ENCODE measurements at places on chromosomes 1 and 21.

- no peak for DNase-seq
These were observed 163.5 kb upstream of the LMO4 start for GRCh38 chr1:87165177-87165576.

- DNase-seq: no peak
These were observed 7.7 kb upstream of the CLIC4 start for GRCh38 chr1:24737368-24738117.

- no peak for DNase-seq
These were observed 378.9 kb downstream of the DUSP10 start for GRCh38 chr1:221363039-221363438.

- no peak for DNase-seq
These were observed 3.9 kb downstream of the OBSCN start for GRCh38 chr1:228211531-228212414.

- DNase-seq: no peak
These were observed 1099.5 kb downstream of the PLA2G4A start for GRCh38 chr1:187928288-187928687.

GRCh38 chr1:21362096-21362495 lies 71.8 kb upstream of the ECE1 start:
- no peak for DNase-seq

DNA sequence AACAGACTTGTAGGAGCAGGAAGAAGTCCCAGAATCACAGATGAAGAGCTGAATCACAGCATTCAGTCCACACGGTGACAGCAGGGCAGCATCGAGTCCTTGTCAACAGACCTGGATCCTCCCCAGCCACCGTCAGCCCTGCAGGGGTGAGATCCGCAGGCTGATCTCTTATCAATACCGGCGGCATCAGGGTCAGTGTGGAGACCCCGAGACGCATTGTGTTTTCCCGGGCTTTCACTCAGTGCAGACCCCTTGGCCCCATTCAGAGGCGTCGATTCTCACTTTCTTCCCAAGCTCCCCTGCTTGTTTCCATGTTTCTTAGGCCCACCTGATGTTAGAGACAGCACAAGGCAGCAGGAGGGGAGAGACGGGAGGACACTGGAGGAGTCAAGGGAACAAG lies 609.6 kb downstream of the PTPRU start:
- no peak for DNase-seq

DNA sequence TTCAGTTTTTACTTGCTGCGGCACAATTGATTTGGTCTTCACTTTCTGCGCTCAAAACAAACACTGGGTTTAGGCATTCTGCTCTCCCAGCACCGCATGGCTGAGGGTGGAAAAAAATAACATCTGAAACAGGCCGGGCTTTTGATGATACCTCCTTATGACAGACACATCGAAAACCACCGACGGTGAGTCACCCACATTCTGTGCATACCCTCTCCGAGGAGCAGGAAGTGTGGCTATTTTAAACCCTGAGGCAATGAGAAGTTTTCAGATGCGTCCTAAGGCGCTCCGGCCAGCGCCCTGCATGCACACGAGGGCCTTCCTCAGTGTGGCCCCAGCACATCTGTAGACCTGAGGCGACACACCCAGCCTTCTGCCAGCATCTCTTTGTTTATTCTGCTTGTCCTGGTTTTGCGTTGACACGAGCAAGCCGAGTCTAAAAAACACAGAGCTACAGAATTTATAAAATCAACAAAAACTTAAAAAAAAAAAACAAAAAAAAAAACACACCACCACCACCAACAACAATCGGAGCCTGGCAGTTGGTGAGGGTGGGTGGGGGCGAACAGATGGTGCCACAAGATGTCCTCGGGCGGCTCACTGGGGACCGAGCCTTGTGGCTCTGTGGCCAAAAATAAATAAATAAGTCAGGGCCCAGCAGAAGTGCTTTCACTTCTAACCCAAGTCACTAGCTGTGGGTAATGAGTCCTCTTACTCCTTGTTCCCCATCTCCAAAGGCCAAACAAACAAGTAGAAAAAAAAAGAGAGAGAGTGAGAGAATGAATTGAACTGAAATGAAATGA lies 162.6 kb upstream of the IRF2BP2 start:
- peak; percentile 92 for DNase-seq

GRCh38 chr1:58123051-58123450 lies 423.5 kb downstream of the OMA1 start:
- no peak for DNase-seq

- no peak for DNase-seq
These were observed 24.1 kb upstream of the TTF2 start for GRCh38 chr1:117036018-117036461.

DNA sequence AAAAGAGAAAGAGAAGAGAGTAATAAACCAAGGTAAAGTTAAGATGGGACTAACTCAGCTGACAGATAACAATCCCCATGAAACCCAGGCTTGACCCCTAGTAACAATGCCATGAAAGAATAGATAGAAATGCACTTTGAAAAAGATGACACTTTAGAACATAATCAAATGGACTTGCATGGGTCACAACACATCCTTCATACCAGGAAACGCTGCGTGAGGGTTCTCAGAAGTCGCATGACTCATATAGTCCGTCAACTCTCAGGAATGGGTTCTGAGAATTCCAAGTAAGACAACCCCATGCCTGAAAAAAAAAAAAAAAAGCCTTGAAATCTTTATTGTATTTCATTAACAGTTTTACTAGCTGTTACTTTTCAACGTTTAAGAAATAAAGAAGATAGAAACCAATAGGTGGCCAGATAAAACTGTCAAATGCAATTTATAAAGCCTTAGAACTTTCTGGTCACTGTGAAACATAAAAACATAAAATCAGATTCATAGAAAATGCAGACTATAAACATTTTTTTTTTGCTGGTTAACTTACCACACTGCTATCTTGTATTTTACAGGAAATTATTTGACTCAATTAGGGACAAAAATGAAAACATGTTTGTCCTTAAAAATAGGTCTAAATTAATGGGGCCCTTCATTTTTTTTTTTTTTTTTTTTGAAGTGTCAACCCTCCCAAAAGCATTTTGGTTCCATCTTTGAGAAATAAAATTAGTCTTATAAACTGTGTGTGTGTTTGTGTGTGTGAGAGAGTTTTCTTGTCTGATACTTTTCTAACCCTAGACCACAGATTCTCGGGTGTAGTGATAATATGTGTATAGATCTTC lies 202.1 kb downstream of the NCAM2 start:
- DNase-seq: peak; percentile 7

DNA sequence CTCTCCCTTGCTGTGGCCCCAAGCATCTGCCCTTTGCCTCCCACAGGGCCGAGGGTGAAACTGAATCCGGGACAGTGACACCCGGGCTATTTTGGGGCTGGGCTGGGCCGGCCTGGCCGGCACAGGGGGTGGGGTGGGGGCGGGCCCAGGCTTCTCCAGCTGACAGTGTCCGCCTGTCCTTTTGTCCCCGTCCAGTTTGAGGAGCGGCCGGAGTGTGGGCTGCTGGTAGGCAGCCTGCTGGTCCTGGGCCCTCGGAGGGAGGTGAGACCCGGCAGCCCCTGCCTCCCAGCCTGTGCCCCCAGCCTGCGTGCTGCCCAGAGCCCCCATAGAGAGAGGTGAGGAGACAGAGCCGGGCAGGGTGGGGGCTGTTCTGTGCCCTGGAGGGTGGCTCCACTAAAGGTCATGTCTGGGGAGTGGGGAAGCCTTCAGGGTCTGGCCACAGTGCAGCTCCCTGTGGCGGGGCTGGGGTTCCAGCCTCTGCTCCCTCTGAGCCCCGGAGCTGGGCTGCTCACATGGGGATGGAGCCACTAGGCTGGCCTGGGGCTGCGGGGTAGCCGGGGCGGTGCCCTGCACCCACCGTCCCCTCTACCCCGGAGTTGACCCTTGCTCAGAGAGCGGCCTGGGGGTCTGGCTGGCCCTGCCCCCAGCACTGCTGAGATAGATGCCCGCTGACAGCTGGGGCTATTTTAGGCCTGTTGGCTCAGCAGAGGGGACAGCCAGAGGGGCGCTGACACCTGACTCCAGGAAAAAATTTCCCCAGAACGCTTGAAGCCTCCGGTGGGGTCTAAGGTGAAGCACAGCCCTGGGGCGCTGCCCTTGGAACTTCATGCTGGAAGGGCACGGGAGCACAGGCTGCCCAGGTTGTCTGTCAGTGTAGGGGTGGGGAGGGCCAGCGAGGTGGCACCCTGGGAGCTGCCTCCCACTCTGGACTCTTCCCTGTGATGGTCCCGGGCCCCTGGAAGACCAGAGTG lies at the start of gene OBSCN:
TSS of gene OBSCN (plus strand) at position 194 of the 971 bp plus-strand sequence. CDS start 3,740 bp downstream, outside the sequence.
- no peak for DNase-seq

DNA sequence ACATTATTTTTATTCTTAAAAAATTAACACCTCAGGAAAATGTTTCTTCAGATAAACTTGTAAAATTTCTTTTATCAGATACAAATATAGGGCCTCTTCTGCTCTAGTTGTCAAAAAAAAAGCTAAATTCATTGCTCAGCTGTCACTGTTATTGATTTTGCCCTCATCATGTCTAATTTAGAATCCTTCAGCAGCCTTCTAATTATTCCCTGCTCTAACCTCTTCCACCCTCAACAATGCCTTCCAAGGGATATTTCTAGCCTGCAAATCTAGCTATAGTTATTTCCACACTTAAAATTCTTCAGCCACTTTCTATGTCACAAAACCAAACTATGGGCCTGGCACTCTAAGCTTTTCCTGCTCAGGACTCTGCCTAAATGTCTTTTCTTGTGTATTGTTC lies 25.2 kb downstream of the PDE4B start:
- DNase-seq: no peak

DNA sequence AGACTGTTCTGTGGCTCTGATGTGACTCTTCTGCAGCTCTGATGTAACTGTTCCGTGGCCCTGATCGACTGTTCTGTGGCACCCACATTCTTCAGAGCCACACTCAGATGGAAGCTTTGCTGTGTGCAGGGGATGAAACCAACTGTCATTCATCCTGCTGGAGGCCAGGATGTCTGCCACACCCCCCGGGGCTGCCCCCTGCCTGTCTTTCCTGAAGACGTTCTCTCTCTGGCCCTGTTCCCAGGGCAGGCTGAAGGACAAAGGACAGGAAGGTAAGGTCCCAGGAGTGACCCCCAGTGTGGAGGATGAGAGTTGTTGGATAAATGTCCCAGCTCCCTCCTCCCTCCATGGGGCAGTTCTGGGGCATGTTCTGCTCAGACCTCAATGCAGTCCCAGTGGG lies 29.4 kb upstream of the UMODL1 start:
- DNase-seq: no peak

- DNase-seq: peak; percentile 79
These were observed 50.9 kb downstream of the HTR6 start for GRCh38 chr1:19715334-19716203.

DNA sequence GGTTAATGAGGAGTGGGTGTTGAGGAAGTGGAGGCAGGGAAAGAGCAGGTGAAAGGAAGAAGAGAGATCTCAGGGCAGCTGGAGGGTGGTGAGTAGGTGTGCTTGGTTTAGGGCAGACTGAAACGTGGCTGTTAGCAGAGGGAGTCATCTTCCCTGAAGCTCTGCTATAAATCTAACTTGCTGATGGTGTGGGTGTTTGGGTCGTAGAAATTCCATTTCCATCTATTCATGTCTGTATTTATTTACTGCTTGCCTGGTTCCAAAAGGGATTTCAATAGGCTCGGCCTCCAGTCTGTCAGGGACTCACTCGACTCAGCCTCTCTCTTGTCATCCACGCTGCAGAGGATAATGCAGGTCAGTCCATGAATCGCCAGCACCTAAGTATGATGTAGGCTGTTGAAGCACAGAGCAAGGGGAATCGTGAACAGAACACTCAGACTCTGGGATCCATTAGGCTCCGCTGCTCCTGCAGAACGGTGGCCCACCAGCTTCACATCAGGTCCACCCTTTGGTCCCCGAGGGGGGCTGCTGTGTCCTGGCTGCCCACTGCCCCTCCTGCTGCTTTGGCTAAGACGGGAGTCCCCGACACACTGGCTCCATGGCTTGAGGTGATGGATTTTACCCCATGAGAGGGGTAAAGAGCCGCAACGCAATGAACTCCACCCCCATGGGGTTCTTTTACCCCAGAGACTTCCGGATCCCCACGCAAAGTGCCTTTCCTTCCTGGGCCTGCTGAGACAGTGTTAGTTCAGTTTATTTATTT lies 156.2 kb downstream of the RHOU start:
- no peak for DNase-seq

GRCh38 chr1:96944432-96945092 lies 223.0 kb downstream of the PTBP2 start:
- no peak for DNase-seq

GRCh38 chr1:27873671-27874384 lies 1.5 kb downstream of the THEMIS2 start:
- DNase-seq: no peak

DNA sequence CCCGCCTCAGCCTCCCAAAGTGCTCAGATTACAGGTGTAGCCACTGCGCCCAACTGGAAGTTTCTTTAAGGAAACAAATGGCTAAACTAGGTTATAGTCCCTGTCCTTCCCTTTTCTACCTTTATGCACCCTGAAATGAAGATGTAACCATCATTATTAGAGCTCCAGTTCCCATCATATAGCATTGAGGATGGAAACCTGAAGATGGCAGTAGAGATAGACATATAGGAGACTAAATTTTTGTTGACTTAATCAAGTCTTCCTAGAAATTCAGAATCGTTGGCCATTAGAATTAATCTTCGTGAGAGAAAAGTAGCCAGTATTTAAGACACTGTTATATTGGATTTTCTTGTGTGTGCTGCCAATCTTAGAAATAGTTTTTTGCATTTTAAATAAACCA lies 1016.3 kb upstream of the NCAM2 start:
- DNase-seq: no peak

- no peak for DNase-seq
These were observed 37.5 kb downstream of the PGM1 start for GRCh38 chr1:63630666-63631065.

GRCh38 chr1:87684713-87685205 lies 356.1 kb downstream of the LMO4 start:
- DNase-seq: no peak

- no peak for DNase-seq
These were observed 187.4 kb downstream of the CYYR1 start for GRCh38 chr21:26385721-26386120.

GRCh38 chr1:213821175-213821942 lies 166.4 kb upstream of the PROX1 start:
- no peak for DNase-seq

DNA sequence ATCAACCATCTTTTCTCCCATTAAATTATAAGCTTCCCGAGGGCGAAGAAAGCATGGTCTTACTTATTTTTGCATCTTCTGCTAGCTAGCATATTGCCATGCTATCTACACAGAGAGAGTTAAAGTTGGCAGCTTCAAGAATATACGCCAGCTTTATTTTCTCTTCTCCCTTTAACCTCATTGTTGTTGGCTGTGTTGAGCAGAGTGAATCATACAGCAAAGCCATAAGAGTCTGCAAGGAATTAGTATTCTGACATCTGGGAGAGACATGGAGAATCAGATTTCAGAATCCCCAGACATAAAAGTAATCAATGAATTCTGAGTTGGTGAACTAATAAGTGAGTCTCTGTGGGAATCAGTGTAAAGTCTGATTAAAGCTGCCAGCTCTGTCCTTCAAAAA lies 649.6 kb upstream of the PTBP2 start:
- no peak for DNase-seq

DNA sequence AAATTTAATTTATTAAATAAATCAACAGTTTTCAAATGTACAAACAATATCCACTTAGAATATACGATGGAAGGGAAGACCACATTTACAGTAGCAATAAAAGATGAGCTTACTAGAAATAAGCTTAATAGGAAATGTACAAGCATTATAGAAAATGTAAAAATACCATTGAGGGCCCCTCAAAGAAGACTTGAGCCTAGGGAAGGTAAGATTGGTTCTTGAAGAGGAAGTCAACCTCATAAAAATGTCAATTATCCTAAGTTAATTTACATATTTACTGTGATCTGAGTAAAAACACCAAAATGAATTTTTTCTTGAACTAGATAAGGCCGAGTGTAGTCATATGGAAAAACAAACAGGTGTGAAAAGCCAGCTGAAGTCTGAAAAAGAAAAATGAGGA lies 39.7 kb upstream of the TRIM67 start:
- no peak for DNase-seq

- DNase-seq: no peak
These were observed 960 bp downstream of the MX2 start for GRCh38 chr21:41362605-41363369.

Data from stimulated activated CD4-positive, alpha-beta T cell treated with anti-CD3 and anti-CD28 coated beads, Interleukin-4, amount 100 ng/mL, for 4 hours (primary cell).